ENCODE measurements at places on chromosomes 11 and 22. TPM values are rescaled to one million over a fixed set of nuclear protein-coding genes. Genes with fewer than 3 reads are reported as not detected.

SLC1A2 gene
- total RNA-seq, result 0.99 TPM

KRTAP5-10 gene
- 1.5 TPM for total RNA-seq

CNGA4 gene
- 0.49 TPM for total RNA-seq

NTM gene
- 10.8 TPM for total RNA-seq

CPSF7 gene
- total RNA-seq, result 29.1 TPM

SF1 gene
- total RNA-seq, result 154 TPM

ASRGL1 gene
- total RNA-seq, result 1.5 TPM

DERL3 gene
- 0.49 TPM for total RNA-seq

ACCSL gene
- not detected for total RNA-seq

GDPD4 gene
- 0.39 TPM for total RNA-seq

CRKL gene
- 42.0 TPM for total RNA-seq

CD3E gene
- 0.30 TPM for total RNA-seq

AGBL2 gene
- total RNA-seq, result 1.1 TPM

MMP8 gene
- 8.4 TPM for total RNA-seq
